ENCODE measurements at places on chromosomes 3 and 15.

DNA sequence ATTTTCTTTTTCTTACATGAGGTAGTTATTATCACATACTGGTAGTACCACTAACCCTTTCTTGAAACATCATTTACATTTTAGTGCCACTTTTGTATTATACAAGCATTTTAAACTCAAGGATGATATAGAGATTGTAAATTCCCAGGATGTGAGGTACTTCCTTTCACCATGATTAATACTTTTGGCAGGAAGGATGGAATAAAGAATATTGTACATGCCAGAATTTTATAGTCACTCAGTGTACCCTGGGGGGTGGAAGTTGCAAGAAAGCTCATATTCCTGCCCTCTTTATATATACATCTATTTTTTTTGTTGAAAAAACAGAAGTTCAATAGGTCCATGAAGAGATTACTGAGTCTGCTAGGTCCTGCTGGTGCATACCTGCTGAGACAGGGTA is 141.0 kb upstream of the PLSCR5 start:
- no peak for DNase-seq

GRCh38 chr15:68383161-68384074 is 48.5 kb downstream of the ITGA11 start:
- DNase-seq, result peak; percentile 16

- DNase-seq, result no peak
These were observed 115.8 kb downstream of the PLCH1 start for GRCh38 chr3:155629056-155629455.

- DNase-seq, result no peak
These were observed 49.0 kb downstream of the MEF2A start for GRCh38 chr15:99614749-99615288.

GRCh38 chr15:70127770-70128413 is 30.2 kb upstream of the TLE3 start:
- DNase-seq, result no peak

- no peak for DNase-seq
These were observed 325.5 kb downstream of the SATB1 start for GRCh38 chr3:18099611-18100010.

DNA sequence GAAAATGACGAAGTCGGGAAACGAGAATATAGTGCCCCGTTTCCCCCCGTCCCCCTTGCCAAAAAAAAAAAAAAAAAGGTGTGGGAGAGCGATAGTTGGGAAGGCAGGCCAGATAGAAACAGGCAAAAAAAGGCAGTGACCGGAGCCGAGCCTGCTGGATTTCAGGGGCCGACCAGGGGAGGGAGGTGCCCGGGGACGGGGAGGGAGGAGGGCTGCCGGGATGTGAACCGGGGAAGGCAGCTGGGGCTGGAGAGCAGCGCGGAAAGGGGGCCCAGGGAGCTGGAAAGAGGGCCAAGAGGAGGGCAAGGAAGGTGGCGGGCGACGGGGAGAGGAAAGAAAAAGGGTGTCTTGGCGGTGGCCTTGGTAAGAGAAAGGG is 837 bp downstream of the LRRN1 start:
- no peak for DNase-seq

- no peak for DNase-seq
These were observed 6.3 kb downstream of the EOMES start for GRCh38 chr3:27715863-27716262.

GRCh38 chr3:117454254-117454653 is 744.7 kb downstream of the TUSC7 start:
- DNase-seq, result no peak

DNA sequence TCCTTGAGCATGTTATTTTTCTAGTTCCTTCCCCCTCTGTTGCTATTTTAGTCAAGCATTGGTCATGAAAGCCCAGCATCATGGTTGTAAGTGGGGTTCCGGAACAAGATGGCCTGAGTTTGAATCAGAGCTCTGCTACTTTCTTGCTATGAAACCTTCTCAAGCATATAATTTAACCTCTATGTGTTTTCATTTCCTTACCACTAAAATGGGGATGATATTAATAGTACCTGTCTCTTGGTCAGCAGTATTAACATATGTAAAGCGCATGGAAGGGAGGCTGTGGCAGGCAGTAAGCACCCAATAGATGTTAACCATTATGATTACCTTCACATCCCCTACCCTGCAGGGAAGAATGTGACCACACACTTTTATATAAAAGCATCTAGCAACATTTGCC is 14.3 kb upstream of the SPRED1 start:
- no peak for DNase-seq

DNA sequence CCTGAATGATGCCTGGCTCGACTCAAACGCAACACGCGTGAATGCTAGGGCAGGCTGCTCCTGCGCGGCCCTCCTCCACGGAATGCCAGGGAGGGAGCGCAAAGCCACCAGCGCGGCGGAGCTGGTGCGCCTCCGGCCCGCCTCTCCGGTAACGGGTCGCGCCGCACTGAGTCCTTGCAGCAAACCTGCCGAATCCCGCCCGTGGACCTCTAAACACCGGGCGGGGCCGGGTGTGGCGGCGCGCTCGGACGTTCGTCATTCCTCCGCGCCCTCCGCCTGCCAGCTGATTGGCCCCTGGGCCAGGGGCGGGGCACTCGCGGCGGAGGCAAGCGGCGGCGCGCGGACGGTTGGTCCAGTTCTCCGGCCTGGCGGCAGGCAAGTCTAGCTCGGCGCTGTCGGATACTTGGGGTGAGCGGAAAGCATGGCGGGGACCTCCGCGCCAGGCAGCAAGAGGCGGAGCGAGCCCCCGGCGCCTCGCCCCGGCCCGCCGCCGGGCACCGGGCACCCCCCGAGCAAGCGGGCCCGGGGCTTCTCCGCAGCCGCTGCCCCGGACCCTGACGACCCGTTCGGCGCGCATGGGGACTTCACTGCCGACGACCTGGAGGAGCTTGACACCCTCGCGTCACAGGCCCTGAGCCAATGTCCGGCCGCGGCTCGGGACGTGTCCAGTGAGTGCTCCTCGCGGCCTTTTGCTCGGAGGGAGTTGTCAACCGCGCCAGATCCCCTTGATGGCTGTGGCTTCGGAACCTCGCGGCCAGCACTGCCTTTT is at the start of gene ATRIP:
ATRIP (plus strand) TSS at position 313 of the 769 bp plus-strand sequence; CDS start at position 422, 109 bp downstream.
- peak; percentile 91 for DNase-seq

DNA sequence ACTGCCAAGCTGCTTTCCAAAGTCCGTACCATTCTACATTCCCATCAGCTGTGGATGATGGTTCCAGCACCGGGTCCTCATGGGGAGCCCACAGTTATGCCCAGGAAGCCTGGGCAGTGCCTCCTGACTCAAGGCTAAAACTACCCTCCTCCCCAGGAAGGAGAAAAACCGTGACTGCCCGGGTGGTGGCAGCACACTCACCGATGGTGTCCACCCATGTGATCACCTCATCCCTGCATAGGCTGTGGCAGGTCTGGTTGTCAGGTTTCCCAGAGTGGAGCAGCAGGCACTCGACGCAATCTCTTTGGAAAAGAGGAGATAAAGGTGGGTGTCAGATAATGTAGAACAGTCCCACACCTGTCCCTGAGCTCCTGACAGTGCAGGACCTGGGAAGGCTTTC is 38.6 kb downstream of the UMPS start:
- DNase-seq, result no peak

DNA sequence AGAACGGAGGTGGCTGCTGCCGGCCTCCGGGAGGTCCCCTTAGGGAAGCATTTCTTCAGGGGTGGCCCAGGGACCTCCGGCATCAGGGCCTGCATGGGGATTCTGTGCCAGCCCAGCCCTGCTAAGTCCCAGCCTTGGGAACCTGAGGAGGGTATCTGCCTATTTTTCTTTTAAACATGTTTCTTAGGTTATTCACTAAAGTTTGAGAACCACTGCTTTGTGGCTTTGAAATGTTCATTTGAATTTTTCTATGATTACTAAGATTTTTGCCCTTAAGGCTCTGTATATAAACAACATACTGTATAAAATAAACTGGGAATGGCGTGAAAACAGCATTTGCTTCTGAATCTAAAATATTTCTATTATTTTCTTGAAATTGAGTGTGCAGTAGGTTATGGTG is 24.4 kb downstream of the FAN1 start:
- DNase-seq, result no peak

All from CD8-positive, alpha-beta T cell (primary cell).